Stimulated activated CD8-positive, alpha-beta memory T cell treated with anti-CD3 and anti-CD28 coated beads, Interleukin-2, amount 100 ng/mL, for 1 hour (primary cell): ENCODE measurements at places on chromosomes 1 and 21.

DNA sequence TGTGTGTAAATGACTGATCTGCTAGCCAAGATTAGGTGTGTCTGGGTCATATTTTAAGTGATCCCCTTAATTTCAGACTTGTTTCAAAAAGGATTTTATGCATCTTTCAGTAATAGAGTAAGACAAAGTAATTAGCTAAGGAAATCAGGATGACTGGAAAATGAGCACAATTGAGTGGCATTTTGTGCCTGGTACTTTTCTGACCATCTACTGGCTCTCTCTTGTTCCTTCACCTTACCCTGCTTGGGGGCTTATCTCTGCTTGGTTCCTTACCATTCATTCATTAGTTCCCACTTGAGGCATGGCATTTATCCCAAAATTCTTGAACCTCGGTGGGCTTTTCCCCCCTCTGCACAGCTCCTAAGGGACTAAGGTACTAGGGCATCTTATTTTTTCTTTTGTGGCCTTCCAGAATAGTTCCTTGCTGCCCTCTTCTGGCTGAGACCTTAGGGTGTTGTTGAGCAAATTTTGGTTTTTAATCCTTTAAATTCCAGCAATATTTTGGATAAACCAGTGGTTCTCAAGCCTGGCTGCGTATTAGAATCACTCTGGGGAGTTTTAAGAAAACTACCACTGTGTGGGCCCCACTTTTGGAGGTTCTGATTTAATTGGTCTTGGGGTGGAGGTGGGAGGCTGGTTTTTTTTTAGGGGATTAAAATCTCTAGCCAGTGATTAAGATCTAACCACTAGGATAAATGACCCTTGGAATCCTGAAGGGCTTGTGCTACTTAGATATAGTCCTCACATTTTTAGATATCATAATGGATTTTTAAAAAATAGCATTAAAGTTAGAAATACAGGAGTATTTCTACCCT, 50.8 kb downstream of the HS2ST1 start:
- no peak for DNase-seq

- no peak for DNase-seq
Observed at GRCh38 chr1:234779160-234779538, 169.2 kb upstream of the IRF2BP2 start.

DNA sequence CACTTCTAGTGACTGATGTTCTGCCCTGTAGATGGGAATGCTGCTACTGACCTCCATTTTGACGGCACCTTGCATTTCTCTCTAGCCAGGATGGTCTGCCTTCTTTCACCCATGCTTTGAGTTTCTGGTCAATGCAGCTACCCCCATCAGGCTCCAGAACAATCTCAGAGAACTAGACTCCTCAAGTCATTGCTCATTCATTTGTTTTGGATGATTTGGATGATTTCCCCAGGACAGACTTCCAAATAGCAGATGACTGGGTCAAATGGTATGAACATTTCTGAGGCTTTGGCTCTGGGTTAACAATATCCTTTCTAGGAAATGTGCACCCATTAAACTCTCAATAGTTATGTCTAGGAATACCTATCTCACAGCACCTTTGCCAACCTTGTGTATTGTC, 63.9 kb downstream of the CSMD2 start:
- DNase-seq: no peak

DNA sequence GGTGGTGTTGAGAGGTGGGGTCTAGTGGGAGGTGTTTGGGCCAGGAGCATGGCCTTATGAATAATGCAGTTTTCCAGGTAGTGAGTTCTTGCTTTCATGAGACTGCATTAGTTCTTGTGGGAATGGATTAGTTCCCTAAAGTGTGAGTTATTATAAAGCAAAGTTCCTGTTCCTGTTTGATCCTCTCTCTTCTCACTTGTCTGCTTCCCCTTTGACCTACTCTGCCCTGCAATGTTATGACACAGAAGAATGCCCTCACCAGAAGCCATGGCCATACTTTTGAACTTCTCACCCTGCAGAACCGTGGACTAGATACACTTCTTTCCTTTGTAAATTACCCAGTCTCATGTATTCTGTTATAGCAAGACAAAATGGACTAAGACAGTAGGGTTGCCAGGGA, 53.6 kb downstream of the MAP3K7CL start:
- DNase-seq: no peak

GRCh38 chr1:92972409-92973129, 11.3 kb upstream of the DIPK1A start:
- DNase-seq: no peak

DNA sequence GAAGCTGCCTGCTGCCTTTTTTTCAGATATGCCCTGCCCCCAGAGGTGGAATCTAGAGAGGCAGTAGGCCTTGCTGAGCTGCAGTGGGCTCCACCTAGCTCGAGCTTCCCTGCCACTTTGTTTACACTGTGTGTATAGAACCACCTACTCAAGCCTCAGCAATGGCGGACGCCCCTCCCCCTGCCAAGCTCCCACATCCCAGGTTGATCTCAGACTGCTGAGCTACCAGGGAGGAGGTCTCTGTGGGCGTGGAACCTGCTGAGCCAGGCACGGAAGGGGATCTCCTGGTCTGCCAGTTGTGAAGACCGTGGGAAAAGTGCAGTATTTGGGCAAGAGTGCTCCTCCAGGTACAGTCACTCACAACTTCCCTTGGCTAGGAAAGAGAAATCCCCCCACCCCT, 65.1 kb downstream of the MSH4 start:
- no peak for DNase-seq
